ENCODE measurements at places on chromosomes 12 and 14. TPM values are rescaled to one million over a fixed set of nuclear protein-coding genes. Genes with fewer than 3 reads are reported as not detected.

Gene TRMT5
- total RNA-seq = 12.9 TPM

DNA sequence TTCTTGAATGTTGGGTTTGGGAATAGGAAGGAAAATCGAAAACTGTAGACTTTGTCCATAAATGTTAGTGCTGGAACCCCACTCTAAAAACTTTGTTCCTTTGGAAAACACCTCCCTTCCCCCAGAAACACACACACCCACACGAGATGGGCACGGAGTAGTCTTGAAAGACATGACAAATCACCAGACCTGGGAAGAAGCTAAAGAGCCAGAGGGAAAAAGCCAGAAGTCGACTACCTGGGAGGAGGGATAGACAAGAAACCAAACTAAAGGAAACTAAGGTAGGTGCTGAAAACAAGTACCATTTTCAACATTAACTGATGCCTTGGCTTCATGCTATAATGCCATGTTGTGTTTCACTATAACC is 925 bp upstream of the NANOG start:
- no peak for DNase-seq

DNA sequence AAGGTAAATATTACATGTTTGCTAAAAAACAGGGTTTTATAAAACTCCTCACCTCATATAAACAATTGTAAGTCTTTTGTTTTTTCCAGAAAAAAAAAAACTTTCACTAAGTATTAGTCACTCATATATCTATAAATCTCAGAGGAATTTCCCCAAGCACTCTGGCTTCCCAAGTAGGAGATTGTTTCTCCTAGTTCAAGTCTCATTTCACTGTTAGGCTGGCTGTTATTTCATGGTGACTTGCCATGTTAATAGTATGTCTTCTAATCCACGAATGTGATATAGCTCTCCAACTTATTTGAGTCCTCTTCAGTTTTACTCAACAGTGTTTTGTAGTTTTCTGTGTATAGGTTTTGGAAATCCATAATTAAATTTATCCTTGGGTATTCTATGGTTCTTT is 61.6 kb downstream of the CAPZA3 start:
- peak; percentile 3 for DNase-seq

GRCh38 chr12:95151821-95152220 is 65.4 kb downstream of the FGD6 start:
- no peak for DNase-seq

Gene FGD4
- 2.0 TPM for total RNA-seq

Gene PLEK2
- 13.7 TPM for total RNA-seq

Gene RPL10L
- total RNA-seq = not detected

GRCh38 chr12:74538491-74539258 is 1.0 kb downstream of the ATXN7L3B start:
- peak; percentile 5 for DNase-seq

GRCh38 chr14:104953097-104953496 is 25.1 kb downstream of the AHNAK2 start:
- no peak for DNase-seq

DNA sequence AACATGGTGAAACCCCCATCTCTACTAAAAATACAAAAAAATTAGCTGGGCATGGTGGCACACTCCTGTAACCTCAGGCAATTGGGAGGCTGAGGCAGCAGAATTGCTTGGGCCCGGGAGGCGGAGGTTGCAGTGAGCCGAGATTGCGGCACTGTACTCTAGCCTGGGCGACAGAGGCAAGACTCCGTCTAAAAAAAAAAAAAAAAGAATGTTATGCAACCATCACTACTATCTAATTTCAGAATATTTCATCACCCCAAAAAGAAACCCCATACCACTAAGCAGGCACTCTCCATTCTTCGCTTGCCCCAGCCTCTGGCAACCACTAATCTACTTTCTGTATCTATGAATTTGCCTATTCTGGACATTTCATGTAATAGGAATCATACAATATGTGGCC is 68.8 kb upstream of the AMN start:
- DNase-seq = no peak

- no peak for DNase-seq
Measured at GRCh38 chr14:22807432-22808087, 7.7 kb downstream of the SLC7A7 start.

Gene RIPK3
- 1.3 TPM for total RNA-seq

- DNase-seq = no peak
Measured at GRCh38 chr12:17414596-17414995, 675.4 kb downstream of the RERGL start.

DNA sequence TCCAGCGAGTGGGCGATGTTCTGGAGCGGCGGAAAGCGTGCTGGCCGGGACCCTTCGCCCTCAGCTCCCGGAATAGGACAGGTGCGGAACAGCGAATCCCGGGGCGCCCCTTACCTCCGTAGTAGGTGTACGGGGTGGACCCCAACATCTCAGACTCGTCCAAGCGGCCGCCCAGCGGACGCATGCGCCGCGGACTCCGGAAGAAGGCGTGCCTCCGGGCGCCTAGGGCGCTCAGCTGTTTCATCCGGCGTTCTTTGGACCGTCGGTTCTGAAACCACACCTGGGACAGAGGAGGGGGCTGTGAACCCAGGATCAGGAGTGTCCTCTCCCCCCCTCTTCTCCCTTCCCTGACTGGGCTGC is 4.5 kb downstream of the LHX5 start:
- DNase-seq = no peak

GRCh38 chr14:60215127-60215444 is 33.9 kb upstream of the PPM1A start:
- no peak for DNase-seq

GRCh38 chr14:76106188-76106587 is 45.5 kb upstream of the GPATCH2L start:
- DNase-seq = no peak

- DNase-seq = peak; percentile 29
Measured at GRCh38 chr12:67885375-67886169, 103.7 kb upstream of the IFNG-AS1 start.

Gene SPX
- 1.3 TPM for total RNA-seq

DNA sequence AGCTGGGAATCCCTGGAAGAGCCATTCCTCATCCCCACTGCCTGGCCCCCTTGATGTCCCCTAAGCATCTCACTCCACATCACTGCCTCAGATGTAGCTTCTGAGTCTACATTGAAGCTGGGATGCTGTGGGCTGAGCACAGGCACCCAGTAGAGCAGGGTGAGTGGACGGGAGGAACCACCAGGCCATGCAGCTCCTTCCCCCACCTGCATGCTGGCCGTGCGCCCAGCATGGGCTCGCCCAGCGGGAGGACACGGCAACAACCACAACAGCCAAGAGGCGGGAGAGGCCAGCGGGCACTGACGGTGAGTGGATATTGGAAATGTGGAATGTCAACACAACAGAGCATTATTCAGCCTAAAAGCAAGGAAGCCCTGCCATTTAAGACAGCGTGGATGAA is 310.9 kb downstream of the ADGRD1 start:
- DNase-seq = no peak

Gene ITGA5
- total RNA-seq = 154 TPM
